Activated T-helper 17 cell treated with anti-CD3 and anti-CD28 coated beads, Interleukin-2, amount 50 U/mL, for 72 hours (primary cell): ENCODE measurements at places on chromosomes 12 and 14. TPM values are rescaled to one million over a fixed set of nuclear protein-coding genes. Genes with fewer than 3 reads are reported as not detected.

LGMN gene
- 3.6 TPM for total RNA-seq

SDS gene
- not detected for total RNA-seq

- peaks cover 6% of the 10 kb centered on the region for H3K27me3 ChIP-seq
- H3K36me3 ChIP-seq: no peaks in the 10 kb centered on the region
- no peak for ATAC-seq
- H3K27ac ChIP-seq: no peak overlapping the region
These were observed 197.5 kb upstream of the TMEM132C start for GRCh38 chr12:128069359-128069997.

LRIG3 gene
- total RNA-seq: not detected

DNA sequence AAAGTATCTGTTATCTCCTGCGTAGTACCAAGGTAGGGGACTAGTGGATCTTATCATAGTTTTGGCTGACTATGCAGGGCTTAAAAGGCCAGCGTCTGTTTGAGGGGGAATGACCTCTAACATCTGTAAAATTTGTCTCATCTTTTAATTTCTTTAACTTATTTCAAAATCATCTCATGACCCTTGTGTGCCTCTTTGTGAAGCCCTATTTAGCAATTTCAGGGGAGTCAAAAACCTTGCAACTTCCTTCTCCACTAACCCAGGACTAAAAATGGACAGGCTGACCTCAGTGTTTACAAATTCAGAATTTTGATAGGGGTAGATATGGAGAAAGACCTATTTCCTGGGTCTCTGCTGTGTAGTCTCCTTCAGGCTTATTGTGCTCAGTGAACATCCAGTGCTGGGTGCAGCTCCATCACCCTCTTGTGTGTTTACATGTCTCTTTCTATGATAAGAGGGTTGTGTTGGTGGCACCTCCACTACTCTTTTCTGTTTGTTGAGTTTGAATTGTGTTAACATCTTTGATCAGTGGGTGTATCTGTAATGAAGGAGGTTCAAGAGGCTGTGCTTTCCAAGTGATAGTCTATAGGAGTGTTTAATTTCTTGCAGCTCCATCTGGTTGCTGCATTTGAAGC lies 14.3 kb downstream of the NECAP1 start:
- peak overlapping the region; percentile 24 for H3K27ac ChIP-seq
- peaks cover 94% of the 10 kb centered on the region for H3K36me3 ChIP-seq
- ATAC-seq: no peak
- H3K4me3 ChIP-seq: no peak overlapping the region
- H3K4me1 ChIP-seq: no peaks in the 10 kb centered on the region

C12orf54 gene
- total RNA-seq: not detected

GRCh38 chr12:120762086-120762485 lies 36.5 kb downstream of the ACADS start:
- H3K27ac ChIP-seq: no peak overlapping the region
- ATAC-seq: no peak
- H3K4me3 ChIP-seq: no peak overlapping the region

- ATAC-seq: no peak
- H3K36me3 ChIP-seq: peaks cover 44% of the 10 kb centered on the region
- H3K27ac ChIP-seq: peak overlapping the region; percentile 79
- H3K4me1 ChIP-seq: peaks cover 28% of the 10 kb centered on the region
- no peaks in the 10 kb centered on the region for H3K27me3 ChIP-seq
These were observed 30.8 kb downstream of the PLEKHG3 start for GRCh38 chr14:64734990-64735389.

- no peaks in the 10 kb centered on the region for H3K27me3 ChIP-seq
- H3K4me3 ChIP-seq: no peak overlapping the region
- peaks cover 12% of the 10 kb centered on the region for H3K4me1 ChIP-seq
- no peak for ATAC-seq
- H3K27ac ChIP-seq: peak overlapping the region; percentile 56
These were observed 3.9 kb upstream of the SMARCD1 start for GRCh38 chr12:50081096-50081808.

DNA sequence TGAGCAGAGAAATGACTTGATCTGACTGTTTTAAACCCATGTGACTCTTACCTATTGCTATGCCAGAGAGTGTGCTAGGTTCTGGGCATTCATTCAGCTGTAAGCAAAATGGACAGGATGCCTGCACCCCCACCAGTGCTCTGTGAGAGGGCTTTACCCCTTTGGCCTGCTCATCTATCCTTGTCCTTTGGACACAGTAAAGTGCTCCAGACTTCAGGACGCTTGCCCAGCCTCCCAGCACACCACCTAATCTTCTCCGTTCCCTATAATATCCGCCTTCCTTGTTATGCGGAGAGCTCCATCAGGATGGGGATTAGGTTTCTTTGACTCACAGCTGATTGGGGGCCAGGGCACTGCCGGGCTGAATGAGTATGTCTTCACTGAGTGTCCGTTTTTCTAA lies 4.4 kb upstream of the ZNF839 start:
- peak overlapping the region; percentile 99 for H3K4me3 ChIP-seq
- ATAC-seq: no peak

FGD6 gene
- 2.6 TPM for total RNA-seq

DNA sequence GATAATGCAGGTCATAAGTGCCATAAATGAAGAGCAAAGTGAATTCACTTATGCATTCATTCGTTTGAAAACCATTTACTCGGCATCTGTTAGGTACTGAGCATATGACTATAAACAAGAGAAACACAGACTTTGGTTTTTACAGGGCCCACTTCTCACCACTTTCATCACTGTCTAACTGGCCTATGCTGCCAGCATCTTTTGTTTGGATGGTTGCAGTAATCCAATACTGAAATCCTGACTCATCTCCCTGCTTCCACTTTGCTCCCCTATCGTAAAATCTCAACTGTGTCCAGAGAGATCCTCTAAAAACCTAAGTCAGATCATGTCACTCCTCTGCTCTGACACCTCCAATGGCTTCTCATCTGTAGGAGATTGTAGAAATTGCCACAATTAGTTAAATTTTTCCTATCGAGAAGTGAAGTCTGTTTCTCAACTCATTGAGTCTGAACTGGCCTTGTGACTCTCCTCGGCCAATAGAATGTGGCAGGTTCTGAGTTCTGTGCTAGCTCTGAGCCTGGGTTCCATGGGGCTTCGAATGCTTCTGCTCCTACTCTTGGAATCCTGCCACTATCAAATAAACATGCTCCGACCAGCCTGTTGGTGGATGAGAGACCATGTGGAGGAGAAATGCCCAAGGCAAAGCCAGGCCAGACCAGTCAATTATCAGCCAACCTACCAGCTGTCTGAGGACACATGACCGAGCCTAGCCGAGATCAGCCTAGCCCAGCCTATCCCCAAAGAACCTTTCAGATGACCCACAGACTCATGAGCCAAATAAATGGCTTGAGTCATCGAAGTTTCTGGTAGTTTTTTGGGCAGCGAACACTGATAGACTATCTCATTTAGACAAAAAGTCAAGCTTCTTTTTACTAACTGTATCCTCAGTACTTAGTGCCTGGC lies 2.2 kb upstream of the BATF start:
- peaks cover 45% of the 10 kb centered on the region for H3K4me1 ChIP-seq
- peak overlapping the region; percentile 98 for H3K4me3 ChIP-seq

FSCB gene
- total RNA-seq: not detected

- H3K4me3 ChIP-seq: no peak overlapping the region
- no peak overlapping the region for H3K27ac ChIP-seq
- peaks cover 3% of the 10 kb centered on the region for H3K4me1 ChIP-seq
- ATAC-seq: no peak
- H3K36me3 ChIP-seq: peaks cover 49% of the 10 kb centered on the region
These were observed 55.6 kb downstream of the ZC3H14 start for GRCh38 chr14:88618476-88618875.

NANOG gene
- not detected for total RNA-seq

REP15 gene
- total RNA-seq: not detected

DNA sequence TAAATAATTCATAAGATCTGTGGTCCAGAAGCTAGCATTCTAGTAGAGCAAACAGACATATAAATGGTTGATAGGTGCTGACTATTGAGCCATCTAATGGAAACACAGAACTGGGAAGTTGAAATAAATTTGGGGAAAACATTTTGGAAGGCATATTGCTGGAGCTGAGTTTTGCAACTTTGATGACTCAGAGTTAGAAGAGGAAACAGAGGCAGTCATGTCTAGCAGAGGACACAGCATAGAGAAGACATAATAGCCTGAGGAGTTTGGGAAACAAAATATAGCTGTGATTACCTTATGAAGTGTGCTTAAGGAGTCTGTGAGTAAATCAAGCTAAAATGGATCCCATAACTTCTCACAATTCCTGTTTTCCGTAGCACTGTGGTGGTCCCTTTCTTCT lies 86.9 kb upstream of the FLRT2 start:
- no peaks in the 10 kb centered on the region for H3K36me3 ChIP-seq
- no peaks in the 10 kb centered on the region for H3K4me1 ChIP-seq
- H3K27ac ChIP-seq: no peak overlapping the region
- no peaks in the 10 kb centered on the region for H3K27me3 ChIP-seq

DNA sequence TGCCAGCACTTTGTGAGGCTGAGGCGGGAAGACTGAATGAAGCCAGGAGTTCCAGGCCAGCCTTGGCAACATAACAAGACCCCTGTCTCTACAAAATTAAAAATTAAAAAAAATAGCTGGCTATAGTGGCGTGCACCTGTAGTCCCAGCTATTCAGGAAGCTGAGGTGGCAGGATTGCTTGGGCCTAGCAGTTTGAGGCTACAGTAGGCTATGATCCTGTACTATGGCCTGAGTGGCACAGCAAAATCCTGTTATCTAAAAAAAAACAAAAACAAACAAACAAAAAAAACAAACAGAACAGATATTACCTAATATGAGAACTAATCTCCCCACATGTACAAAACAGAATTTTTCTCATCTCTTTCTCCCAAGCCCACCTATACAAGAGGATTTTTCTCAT lies 15.7 kb downstream of the TMEM116 start:
- peaks cover 53% of the 10 kb centered on the region for H3K4me1 ChIP-seq
- H3K27ac ChIP-seq: peak overlapping the region; percentile 34
- peaks cover 6% of the 10 kb centered on the region for H3K36me3 ChIP-seq

CDKN1B gene
- 41.1 TPM for total RNA-seq

GRCh38 chr12:48602192-48602989 lies 32.5 kb upstream of the LALBA start:
- H3K4me3 ChIP-seq: no peak overlapping the region
- peaks cover 14% of the 10 kb centered on the region for H3K27me3 ChIP-seq
- ATAC-seq: peak; percentile 37
- H3K36me3 ChIP-seq: no peaks in the 10 kb centered on the region

PPP1R36 gene
- not detected for total RNA-seq

TBC1D30 gene
- total RNA-seq: 0.34 TPM

GRCh38 chr14:28130610-28131284 lies 635.8 kb upstream of the FOXG1 start:
- no peaks in the 10 kb centered on the region for H3K4me1 ChIP-seq
- ATAC-seq: no peak
- H3K27ac ChIP-seq: no peak overlapping the region
- no peaks in the 10 kb centered on the region for H3K27me3 ChIP-seq

GRCh38 chr14:104111301-104112112 lies 26.0 kb downstream of the ASPG start:
- no peak for ATAC-seq
- H3K4me3 ChIP-seq: no peak overlapping the region
- H3K4me1 ChIP-seq: no peaks in the 10 kb centered on the region
- H3K27me3 ChIP-seq: peaks cover 9% of the 10 kb centered on the region

- peaks cover 98% of the 10 kb centered on the region for H3K36me3 ChIP-seq
- no peak for ATAC-seq
- H3K4me1 ChIP-seq: peaks cover 44% of the 10 kb centered on the region
- peak overlapping the region; percentile 95 for H3K27ac ChIP-seq
- peak overlapping the region; percentile 81 for H3K4me3 ChIP-seq
These were observed 7.8 kb upstream of the ERP27 start for GRCh38 chr12:14946162-14946561.

- H3K4me1 ChIP-seq: no peaks in the 10 kb centered on the region
- ATAC-seq: no peak
- no peak overlapping the region for H3K27ac ChIP-seq
- no peaks in the 10 kb centered on the region for H3K36me3 ChIP-seq
- no peak overlapping the region for H3K4me3 ChIP-seq
- H3K27me3 ChIP-seq: peaks cover 3% of the 10 kb centered on the region
These were observed 191.6 kb upstream of the BMP4 start for GRCh38 chr14:54148251-54148650.

SLC8A3 gene
- 0.15 TPM for total RNA-seq

- no peak for ATAC-seq
- H3K4me1 ChIP-seq: no peaks in the 10 kb centered on the region
- H3K27me3 ChIP-seq: peaks cover 23% of the 10 kb centered on the region
- H3K27ac ChIP-seq: no peak overlapping the region
- H3K36me3 ChIP-seq: no peaks in the 10 kb centered on the region
- no peak overlapping the region for H3K4me3 ChIP-seq
These were observed 162.6 kb downstream of the MYRFL start for GRCh38 chr12:69987579-69988091.
